ENCODE measurements at places on chromosomes 4 and X.

DNA sequence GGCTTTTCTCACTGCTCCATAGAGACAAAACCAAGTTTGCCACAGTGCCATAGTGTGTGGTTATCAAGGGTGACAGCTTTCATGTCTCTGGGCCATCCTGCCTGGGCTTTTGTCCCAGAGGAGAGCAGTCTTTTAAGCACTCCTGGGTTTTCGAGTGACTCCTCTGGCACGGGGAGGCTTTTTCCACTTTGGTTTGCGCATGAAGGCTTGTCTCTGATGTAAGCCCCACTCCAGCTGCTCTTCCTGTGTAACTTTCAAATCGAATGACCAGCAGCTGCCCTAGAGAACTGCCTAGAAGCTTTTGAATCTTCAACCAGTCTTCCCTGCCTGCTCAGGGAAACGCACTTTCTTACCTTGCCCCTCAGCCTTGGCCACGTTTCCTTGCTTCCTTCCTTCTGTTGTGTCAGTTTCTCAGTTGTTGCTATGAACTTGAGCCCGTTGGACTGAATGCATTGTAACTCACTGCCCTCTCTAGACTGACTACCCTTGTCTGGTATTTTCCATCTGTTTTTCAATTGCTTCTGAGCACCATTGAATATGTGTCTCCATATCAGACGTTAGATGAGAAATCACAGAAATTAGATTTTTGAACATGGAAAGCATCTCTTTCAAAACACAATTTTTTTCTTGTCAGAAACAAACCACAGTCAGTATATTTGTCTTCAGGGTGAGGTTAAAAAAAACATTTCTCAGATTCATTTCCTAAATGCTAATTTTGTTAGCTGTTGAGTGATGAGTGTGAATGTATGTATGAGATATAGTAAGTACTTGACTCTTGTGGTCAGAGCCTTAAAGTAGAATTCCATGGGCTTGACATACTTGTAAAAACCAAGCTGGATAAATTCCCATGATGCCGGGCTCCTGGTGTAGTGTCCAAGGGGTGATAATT, 45.3 kb downstream of the SLC9A6 start:
- peaks cover 39% of the 10 kb centered on the region for H3K36me3 ChIP-seq
- no peaks in the 10 kb centered on the region for H3K4me1 ChIP-seq
- H3K4me3 ChIP-seq: no peak overlapping the region
- no peaks in the 10 kb centered on the region for H3K27me3 ChIP-seq

DNA sequence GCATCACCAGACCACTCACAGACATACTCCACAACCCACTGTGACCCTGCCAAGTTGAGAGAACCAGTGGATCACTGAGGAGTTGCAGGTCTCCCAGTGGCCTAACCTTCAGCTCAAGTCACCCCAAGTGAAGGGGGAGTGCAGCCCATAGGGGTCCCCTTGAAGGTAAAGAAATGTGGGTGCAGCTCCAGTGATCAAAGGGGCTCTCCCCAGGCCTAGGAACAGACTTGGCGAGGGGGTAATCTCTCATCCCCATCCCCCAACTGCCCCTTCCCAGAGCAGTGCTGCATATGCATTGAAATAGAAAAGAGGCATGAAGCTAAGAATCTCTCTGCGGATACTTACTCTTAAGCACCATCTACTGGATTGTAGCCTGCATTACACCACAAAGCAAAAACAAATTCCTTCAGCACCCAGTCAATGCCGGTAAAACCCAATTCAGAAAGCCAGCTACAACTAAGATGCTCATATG, 27.0 kb downstream of the MAGEE1 start:
- H3K4me1 ChIP-seq: peaks cover 7% of the 10 kb centered on the region
- no peak overlapping the region for H3K4me3 ChIP-seq
- DNase-seq: no peak
- H3K27ac ChIP-seq: no peak overlapping the region
- peaks cover 2% of the 10 kb centered on the region for H3K36me3 ChIP-seq
- no peaks in the 10 kb centered on the region for H3K27me3 ChIP-seq

DNA sequence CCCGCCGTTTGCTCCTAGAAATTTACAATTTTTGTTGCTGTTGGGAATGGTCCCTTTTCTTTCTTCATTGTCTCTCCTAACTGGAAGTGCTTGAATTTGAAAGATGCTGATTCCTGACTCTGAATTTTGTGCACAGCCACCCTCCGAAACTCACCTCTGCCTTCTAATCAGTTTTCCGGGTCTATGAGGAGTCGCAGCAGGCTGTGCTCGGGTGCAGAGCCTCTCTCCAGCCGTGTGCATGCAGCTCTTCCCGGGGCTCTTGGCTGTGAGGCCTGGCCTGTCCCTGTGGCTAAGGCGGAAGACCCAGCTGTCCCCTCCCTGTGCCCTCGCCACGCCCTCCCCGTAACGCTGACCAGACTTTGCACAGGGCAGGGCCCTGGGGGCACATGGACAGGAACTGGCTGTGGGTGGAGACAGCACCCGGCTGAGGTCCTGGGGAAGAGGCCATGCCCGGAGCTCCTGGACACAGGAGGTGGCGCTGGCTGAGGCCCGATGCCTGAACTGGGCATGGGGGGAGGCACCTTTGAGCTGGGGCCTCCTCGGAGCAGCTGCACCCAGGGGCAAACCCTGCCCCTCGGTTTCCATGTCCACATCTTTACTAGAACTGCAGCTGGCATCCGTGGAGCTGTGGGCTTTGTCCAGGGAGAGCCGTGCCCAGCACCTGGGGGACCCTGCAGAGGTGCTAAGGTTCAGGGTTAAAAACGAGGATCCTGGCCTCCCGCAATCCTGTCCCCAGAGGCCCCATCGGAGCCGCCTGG, 32.6 kb upstream of the SPON2 start:
- no peak overlapping the region for H3K4me3 ChIP-seq
- DNase-seq: no peak
- no peaks in the 10 kb centered on the region for H3K36me3 ChIP-seq
- H3K27me3 ChIP-seq: no peaks in the 10 kb centered on the region
- H3K27ac ChIP-seq: peak overlapping the region; percentile 24

DNA sequence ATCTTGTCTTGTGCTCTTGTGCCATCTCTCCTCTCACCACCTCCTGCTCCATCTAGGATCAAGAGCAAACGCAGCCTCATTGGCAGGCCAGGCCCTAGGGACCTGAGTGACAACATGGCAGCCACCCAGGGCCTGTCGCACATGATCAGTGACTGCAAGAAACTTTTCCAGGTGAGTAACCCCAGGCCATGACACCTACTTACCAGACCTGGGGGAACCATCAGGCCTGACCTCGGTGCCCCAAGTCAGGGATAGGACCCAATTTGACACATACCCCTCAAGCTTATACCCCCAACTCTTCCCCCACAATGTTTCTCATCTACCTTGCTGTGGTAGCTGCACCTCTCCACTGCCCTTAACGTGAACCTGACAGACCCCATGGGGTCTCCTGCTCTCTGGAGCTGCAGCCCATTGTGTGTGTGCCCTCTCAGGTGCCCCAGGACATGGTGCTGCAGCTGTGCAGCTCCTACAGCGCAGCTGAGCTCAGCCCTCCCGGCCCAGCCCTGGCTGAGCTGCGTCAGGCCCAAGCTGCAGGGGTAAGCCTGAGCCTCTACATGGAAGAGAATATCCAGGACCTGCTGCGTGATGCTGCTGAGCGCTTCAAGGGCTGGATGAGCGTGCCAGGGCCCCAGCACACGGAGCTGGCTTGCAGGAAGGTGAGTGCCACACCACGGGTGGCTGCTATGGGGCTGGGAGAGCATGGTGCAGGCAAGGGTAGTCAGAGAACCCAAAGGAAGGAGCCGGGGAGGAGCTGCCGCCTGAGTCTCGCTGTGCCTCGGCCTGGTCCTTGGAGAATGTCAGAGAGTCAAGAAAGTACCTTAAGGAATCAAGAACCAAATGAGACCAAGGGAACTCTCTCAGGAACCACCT, 74.8 kb downstream of the STARD8 start:
- no peaks in the 10 kb centered on the region for H3K4me1 ChIP-seq
- no peaks in the 10 kb centered on the region for H3K36me3 ChIP-seq
- H3K27ac ChIP-seq: no peak overlapping the region
- H3K4me3 ChIP-seq: no peak overlapping the region

DNA sequence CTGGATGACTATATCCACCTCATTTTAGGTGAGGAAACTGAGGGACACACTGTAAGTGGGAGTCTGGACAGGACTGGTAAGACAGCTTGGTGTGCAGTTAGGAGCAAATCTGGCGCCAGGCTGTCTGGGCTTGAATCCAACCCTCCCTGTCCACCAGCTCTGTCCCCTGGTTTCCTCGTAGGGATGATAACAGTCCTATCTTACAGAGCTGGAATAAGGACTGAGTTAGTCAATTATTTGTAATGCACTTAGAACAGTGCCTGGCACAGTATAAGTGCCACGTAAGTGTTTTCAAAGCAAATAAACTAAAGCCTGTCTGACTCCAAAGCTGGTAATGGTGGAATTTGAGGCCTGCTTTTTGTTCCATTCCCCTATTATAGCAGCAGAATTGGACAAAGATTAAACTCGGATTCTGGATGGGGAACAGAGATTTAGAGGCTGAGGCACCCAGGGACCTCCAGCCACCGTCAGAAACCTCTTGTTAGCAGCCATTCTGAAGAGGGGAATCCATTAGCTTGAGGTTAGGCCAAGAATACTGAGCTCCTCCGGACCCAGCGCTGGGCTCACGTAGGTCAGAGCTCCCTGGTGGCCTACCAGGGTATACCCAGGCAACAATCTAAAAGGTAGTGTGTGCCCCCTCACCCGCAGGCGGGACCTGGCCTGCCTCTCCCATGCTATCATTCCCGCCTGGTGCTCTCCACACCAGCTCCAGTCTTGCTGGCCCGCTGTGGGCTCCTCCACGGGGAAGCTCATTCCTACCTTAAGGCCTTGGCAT, 102.1 kb downstream of the UCHL1 start:
- no peaks in the 10 kb centered on the region for H3K4me1 ChIP-seq
- no peaks in the 10 kb centered on the region for H3K36me3 ChIP-seq
- no peak overlapping the region for H3K4me3 ChIP-seq
- peaks cover 44% of the 10 kb centered on the region for H3K27me3 ChIP-seq

DNA sequence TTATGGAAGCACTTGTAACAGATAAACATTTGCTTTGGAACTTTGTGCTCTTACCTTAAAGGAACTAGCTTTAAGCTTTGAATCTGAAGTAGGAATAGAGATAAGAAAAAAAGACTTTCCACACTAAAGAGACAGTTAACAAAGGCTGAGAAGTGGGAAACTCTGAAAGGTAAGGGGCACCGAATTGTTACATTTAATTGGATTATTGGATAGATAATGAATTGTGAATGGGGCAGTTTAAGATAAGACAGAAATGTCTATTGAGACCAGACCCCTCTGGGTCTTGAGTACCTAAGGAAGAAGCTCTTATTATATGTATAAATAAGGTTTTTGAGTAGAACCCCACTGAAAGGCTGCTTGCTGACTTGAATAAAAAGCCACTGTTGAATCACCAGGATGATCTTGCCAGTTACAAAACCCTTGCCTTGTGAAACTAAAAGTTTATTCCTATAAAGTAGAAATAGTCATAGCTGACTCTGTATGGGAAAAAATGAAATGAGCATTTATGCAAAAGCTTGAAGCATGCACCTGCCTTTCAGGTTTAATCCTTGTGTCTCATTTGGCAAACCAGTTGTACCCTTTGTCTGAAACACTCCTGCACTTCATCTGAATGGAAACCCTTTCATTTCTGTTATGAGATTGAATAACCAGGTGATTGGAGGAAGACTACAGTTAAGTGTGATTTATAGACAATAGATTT, 423.2 kb downstream of the RPA4 start:
- H3K36me3 ChIP-seq: no peaks in the 10 kb centered on the region
- H3K27me3 ChIP-seq: no peaks in the 10 kb centered on the region
- H3K4me1 ChIP-seq: no peaks in the 10 kb centered on the region

DNA sequence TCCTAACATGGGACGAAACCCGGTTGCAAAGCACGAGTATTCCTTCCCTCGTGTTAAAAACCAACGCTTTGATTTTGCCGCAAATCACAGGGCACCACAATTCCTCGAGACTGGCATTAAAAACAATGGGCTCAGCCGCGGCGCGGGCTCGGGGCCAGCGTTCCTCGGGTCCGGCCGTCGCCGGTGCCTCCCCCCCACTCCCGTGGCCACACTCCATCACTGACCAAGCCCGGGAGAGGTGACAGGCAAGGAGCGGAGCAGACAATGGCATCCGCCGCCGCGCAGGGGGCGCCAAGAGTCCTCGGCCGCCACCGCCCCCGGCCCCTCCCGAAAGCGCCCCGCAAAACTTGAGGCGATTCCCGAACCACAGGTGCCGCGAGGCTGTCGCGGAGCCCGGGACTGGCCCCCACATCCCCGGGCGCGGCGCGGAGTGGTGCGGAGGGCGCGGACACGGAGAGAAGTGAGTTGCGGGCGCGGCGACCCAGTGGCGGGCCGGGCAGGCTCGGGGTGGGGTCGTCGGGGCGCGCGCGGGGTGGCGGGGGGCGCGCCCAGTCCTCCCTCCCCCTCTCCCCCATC, 445 bp downstream of the AP1S2 start:
- H3K4me3 ChIP-seq: peak overlapping the region; percentile 91
- DNase-seq: peak; percentile 52
- no peaks in the 10 kb centered on the region for H3K36me3 ChIP-seq
- H3K4me1 ChIP-seq: peaks cover 24% of the 10 kb centered on the region

DNA sequence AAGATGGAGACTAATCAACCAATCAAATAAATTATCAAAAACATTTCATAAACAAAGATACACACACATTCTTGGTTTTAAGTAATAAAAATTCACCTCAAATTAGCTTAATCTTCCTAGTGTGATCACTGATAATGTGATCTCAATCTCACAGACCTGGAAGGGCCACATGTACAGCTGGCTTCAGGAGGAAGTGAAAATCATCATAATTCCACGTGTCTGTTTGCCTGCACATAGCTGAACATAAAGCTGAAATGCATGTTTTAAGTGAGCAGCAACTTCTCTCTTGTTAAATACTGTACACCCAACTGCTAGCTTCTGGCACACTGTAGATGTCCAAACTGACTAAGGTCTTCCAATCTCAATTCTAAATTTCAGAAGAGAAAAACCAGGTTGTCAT, 53.8 kb downstream of the ARHGAP6 start:
- H3K27ac ChIP-seq: no peak overlapping the region
- DNase-seq: no peak
- H3K36me3 ChIP-seq: no peaks in the 10 kb centered on the region
- H3K4me3 ChIP-seq: no peak overlapping the region
- H3K27me3 ChIP-seq: peaks cover 7% of the 10 kb centered on the region
- no peaks in the 10 kb centered on the region for H3K4me1 ChIP-seq

GRCh38 chr4:1542516-1543320, 136.5 kb upstream of the NKX1-1 start:
- peaks cover 5% of the 10 kb centered on the region for H3K4me1 ChIP-seq
- H3K36me3 ChIP-seq: no peaks in the 10 kb centered on the region
- H3K4me3 ChIP-seq: no peak overlapping the region
- no peak for DNase-seq
- peaks cover 4% of the 10 kb centered on the region for H3K27me3 ChIP-seq
